ENCODE measurements at places on chromosomes 7 and 10. TPM values are rescaled to one million over a fixed set of nuclear protein-coding genes. Genes with fewer than 3 reads are reported as not detected.

CARD11 gene
- 163 TPM for total RNA-seq

GPR141 gene
- not detected for total RNA-seq

COL26A1 gene
- not detected for total RNA-seq

- DNase-seq: no peak
These were observed 3.8 kb upstream of the TRIM56 start for GRCh38 chr7:101081432-101081831.
